ENCODE measurements at places on chromosomes 7 and 10.

DNA sequence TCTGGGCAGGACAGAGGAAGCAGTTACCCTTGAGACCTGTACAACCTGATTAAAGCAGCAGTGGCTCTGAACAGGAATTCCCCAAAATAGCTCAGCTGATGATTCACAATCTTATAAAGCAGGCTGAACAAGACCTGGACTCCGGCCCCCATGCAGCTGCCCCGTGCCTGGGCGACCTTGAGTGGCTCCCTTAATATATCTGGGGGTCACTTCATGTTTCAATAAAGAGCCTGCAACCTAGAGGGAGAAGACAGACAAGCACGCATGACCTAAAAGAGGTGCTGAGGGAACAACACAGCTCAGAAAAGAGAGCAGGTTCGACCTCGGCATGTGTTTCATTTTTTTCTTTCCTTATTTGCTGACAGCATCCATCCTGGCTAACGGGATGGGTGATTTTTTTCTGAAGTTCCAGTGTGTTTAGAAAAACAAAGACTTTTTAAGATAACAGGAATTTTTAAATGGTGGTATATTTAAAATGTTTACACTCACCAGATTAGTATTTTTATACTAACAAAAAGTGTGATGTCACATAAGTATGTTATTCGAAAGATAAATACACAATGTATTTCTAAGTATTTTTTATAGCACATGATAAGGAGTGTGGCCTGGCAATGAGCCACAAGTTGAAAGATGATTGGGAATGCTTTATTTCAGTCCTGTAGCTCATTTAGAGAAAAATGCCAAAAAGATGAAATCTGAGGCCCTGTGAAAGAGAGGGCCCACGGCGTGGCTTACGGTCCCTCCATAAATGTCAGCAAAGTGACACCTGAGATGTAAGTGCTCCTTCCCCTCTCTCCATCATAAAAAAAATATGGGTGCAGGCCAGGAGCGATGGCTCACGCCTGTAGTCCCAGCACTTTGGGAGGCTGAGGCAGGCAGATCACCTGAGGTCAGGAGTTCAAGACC, 161.3 kb downstream of the SLIT1 start:
- DNase-seq = peak; percentile 82

GRCh38 chr10:93751832-93752231, 5.9 kb upstream of the LGI1 start:
- no peak for DNase-seq

DNA sequence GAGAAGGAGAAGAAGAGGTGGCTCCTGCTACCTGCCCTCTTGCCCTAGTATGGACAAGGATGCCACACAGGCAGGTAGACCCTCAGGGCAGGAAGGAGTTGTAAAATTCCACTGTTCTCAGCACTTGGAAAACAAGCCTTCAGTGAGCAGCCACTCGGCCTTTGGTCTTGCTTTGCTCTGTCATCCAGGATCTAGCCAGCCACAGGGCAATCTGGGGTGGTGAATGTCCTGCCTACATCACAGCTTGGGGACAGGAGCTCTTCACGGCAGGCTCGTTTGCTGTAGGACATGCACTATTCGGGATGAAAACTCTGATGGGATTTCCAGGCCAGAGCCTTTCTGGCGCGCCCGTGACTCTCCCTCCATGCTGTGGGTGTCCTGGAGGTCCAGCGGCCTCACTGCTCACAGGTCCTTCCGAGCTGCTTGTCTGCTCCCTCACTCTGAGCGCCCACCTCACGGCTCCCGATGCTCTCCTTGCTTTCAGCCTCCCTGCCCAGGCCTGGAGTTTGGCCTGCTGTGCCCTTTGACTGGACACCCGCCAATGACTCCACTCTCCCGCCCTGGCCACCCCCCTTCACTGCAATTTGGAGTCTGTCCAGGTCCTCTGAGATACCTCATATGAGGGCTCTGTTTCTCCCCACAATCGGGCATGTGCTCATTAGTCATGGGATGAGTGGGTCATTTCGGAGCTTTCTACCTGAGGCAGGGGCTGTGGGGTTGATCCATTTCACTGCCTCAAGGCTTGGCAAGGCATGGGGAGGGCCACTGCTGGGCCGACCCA, 227.2 kb upstream of the GRB10 start:
- DNase-seq = no peak

DNA sequence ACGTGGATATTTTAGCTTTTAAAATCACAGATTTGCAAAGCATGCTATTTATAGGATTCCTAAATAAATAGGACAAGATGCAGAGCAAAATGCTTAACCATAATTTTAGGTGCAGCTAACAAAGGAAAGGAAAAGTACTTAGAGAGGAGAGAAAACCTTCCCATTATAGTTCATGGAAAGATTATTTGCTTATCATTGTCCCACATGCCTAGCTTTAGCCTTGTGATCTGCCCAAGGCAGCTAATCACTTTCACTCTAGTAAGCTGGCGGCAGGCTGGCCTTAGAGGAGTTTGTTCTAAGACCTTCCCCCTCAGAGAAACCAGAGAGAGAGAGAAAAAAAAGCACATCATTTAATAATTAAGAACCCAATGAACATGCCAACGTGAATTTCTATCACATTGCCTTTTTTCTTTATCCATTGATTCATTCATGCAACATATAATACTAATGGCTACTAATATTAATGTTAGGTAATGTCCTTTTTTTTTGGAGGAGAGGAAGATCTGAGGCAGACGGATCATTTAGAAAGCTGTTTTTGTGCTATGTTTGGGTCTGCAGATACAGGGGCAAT, 274.6 kb downstream of the ARL4A start:
- DNase-seq = no peak

DNA sequence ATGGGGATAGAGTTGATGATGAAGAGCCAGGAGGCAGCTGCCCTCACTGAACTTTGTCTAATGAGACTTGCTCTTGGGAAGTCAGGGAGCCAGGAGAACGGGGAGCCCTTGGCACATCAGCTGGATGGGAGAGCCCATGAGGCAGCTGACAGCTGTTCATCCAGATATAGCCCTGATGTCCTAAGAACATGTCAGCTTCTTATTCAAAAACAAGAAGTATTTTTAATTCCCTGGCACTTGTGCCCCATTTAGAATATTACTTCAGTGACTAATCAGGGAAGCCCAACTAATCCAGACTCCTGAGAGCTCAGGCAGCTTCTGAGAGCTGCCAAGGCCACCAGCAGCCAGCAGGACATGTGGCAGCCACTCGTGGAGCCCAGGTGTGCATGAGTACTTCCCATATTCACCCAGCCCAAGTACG, 363.4 kb downstream of the GRID1 start:
- DNase-seq = no peak

DNA sequence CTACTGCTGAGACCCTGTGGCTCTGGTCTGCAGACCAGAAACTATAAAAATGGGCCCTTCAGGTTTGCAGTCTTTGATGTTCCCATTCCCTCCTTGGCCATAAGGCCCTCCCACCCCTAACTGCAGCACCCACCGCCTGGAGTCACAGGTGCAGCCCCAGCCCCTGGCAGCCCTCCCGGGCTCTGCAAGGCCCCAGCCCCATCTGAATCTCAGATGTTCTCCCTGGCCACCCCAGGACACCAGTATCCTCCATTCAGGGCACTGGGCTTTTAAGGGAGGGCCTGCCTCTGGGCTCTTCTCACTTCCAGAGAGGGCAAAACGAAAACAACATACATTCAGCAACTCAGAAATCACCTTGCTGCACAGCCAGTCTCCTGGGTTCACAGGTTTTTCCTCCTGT, 107.7 kb upstream of the RET start:
- peak; percentile 22 for DNase-seq

- no peak for DNase-seq
Observed at GRCh38 chr10:15137036-15137359, 31.5 kb downstream of the NMT2 start.

GRCh38 chr7:120060875-120061274, 212.1 kb upstream of the KCND2 start:
- no peak for DNase-seq

DNA sequence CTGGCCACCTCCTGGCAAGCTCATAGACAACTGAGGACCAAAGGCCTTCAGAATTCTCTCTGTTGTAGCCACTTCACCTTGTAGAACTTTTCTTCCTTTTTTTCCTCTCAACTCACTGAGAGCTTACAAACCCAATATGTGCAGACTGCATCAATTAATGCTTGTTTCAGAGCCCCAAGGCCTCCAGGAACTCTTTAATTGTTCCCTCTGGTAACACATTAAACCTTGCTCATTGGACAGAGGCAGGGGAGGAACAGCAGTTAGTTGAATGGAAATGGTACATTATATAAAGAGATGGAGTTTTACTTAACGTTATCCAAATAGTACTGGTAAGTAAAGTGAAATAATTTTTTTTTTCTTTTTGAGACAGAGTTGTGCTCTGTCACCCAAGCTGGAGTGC, 25.2 kb downstream of the STMP1 start:
- DNase-seq = no peak

- DNase-seq = no peak
Observed at GRCh38 chr7:18125476-18125875, 97.8 kb upstream of the PRPS1L1 start.

- DNase-seq = no peak
Observed at GRCh38 chr7:55557666-55558188, 14.6 kb downstream of the VOPP1 start.

All from psoas muscle (tissue), 8 donors.